ENCODE measurements at places on chromosomes 1 and 21.

GRCh38 chr1:102954576-102954975 lies 153.7 kb downstream of the COL11A1 start:
- no peak for DNase-seq

DNA sequence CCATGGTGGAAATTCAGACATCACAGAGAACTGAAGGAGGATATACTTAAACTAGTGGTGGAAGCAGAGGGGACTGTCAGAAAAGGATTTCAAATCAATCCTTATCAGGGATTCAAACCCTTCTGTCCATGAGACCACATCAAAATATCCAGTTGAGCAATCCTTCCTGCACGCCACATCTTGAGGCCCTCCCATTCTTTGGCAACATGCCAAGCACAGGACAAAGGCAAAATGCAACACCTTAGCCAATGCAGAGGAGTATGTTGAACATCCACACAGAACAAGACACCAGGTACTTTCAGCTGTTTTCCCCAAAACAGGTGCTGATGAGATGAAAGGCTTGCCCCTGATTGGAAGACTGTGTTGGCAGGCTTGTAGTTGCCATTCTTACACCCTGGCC lies 81.8 kb upstream of the PLXNA2 start:
- no peak for DNase-seq

GRCh38 chr1:247415423-247416361 lies at the start of gene NLRP3:
Gene NLRP3, plus strand, starts transcription at chr1:247416173. Its CDS starts 2,628 bp downstream, at chr1:247418801.
- DNase-seq, result no peak

- no peak for DNase-seq
Measured at GRCh38 chr1:162626761-162627160, 5.5 kb upstream of the DDR2 start.

GRCh38 chr1:221965252-221965651 lies 223.4 kb upstream of the DUSP10 start:
- DNase-seq, result no peak

All from GM19239 (cell line).